AG04450 (cell line): ENCODE measurements at places on chromosomes 13 and 19.

GRCh38 chr13:42337808-42338600 lies 66.1 kb downstream of the AKAP11 start:
- DNase-seq, result no peak

DNA sequence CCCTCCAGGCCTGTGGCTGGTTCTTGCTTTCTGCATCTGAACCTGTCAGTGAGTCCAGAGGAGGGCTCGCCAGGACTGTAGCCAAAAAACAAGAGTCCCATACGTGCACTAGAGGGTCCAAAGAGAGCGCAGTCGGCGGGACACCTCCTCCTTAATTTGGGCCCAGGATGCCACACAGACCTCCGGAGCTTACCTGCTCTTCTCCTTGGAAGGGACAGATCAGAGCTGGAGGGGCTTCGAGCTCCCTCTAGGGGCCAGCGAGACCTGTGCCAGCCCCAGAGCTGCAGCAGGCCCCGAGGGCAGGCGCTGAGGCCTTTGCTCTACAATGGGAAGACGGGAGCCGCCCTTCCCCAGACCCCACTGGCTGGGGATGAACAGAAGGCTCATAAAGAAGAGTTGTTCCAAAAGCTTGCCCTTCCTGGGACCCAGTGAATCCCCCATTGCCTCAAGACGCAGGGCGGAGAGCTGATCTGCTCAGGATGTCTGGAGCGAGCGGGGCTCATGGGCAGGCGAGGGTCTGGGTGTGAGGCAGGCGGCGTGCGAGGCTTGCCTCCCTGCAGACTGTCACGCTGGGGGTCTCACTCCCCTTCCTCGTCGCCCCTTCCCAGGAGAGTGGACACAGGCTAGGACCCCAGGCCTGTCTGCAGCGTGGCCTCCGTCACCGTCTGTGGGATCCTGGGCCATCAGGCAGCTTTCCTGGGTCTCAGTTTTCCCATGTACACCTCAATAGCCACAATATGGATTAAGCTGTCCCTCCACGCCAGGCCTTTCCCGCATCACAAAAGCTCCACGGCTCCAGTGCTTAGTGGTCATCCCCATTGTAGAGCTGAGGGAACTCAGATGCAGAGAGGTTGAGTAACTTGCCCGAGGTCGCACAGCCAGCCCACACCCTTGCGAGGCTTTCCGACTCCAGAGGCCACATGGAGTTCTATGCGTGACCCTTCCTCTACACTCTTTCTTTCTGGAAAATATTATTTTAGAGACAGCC lies 46.9 kb upstream of the VSTM2B start:
- DNase-seq, result no peak

GRCh38 chr19:29964171-29964570 lies 22.1 kb downstream of the URI1 start:
- DNase-seq, result no peak

DNA sequence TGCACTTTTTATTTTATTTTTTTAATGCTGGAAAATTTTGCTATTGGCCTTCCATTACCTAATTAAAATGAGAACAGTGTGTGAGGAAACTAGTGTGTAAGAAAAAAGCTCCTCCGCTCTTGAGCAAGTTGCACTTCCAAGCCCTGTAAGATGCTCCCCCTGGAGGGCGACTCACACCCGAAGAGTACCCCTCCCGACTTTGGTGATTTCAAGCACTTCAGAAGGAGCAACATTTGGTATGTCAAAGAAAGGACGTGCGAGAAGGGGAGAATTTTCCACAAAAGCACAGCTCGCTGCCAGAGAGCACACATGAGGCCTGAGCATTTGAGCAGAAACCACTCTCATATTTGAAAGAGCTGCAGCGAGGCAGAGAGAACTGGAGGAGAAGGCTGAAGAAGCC lies 504.4 kb downstream of the FGF9 start:
- no peak for DNase-seq

DNA sequence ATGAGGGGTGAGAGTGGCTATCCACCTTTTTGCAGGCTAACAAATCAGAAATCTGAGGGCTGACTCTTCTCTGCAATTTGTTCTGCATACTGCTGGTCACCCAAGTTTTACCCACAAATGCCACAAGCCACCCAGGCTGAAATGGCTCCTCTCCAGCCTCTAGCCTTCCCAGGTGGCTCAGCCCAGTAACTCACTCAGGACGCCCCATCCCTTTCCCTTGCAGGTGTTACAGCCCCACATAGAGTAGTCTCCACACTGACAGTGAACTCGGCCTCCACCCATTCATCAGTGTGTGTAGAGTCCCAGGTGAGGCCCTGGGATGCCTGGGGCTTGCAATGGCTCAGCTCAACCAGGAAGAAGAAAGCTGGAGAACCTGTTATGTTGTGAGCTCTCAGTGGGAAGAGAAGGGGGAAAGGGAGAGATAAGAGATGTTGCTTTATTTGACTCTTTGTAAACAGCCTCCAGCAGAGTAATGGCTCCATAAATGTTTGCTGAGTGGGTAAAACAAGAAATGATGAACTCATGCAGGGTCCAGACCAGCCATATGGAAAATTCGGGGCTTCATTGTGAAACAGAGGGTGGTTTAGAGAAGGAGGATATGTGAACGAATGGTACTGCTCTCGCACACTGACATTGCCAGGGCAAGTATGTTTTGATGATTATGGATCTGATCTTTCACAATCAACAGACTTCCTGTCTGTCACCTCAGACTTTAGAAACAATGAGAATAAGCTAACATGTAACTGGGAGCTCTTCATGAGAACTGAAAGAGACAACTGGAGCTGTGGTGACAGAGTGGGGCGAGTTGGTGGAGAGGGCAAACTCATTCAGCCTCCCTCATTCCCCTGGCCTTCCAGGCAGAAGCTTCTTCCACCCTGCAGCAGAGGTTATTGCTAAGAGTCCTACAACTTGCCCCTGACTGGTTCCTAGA lies 74.2 kb upstream of the RFC3 start:
- no peak for DNase-seq

DNA sequence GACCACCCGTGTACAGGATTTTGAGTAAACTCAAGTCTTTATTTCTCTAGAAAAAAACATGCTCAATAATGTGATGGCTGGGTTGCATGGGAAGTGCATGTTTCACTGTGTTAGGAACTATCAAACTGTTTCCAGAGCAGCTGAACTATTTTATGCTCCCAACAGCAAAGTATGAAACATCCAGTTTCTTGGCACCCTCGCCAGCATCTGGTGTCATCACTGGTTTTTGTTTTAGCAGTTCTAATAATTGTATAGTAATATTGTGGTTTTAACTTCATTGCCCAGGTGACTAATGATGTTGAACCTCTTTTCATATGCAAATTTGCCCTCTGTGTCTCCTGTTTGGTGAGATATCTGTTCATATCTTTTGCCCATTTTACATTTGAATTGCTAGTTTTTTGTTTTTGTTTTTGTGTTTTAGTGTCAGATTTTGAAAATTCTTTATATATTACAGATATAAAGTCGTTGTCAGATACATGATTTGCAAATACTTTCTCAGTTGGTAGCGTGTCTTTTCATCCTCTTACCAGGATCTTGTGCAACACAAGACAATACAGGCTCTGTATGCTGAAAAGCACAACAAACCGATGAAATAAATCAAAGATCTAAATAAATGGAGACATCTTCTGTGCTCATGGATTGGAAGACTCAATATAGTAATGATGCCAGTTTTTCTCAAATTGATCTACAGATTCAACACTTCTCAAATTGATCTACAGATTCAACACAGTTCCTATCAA lies 87.8 kb downstream of the IPO5 start:
- DNase-seq, result no peak

GRCh38 chr19:31070146-31071065 lies 278.8 kb downstream of the TSHZ3 start:
- no peak for DNase-seq

- DNase-seq, result peak; percentile 96
Measured at GRCh38 chr19:54209811-54210494, 9.3 kb downstream of the RPS9 start.

GRCh38 chr19:28694812-28695211 lies 518.1 kb downstream of the UQCRFS1 start:
- DNase-seq, result no peak

DNA sequence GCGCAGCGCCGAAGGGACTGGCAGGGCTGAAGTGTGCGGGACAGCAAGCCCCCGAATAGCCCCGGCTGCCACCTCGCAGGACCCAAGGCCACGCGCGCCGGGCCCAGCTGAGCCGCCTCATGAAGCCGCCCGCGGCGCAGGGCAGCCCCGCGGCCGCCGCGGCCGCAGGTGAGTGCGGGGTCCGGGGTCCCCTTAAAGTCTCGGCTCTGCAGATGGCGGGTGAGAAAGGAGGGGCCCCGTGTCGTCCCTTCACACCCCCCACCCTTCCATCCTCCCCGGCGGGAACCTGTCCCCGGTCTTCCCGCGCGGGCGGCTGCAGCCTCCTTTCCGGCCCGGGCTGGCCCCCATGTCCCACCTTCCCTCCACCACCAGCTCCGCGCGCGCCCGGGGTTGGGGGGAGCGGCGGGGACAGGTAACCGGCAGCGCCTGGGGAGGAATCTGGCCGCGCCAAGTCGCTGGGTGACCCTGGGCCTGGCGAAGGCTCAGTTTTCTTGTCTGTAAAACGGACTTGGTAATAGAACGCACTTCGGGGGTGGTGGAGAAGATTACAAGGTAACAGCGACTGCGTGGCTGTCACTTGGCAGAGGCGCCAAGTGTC lies 338 bp downstream of the RGCC start:
- no peak for DNase-seq

DNA sequence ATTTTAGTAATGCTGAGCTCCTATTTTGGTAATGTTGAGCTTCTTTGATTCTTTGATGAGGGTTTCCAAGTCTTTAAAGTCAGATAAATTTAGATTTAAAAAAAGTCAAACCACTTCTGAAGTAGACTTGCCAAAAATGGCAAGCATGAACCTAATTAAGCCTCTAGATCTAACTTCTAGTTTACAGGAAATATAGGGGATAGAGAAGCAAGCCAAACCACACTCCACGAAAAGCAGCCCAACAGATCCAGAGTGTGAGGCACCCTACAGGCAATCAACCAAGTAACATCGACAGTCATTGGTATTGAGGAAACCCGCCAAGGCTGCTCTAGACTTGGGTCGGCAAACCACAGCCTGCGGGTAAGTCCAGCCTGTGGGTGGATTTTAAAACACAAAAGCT lies 3.7 kb downstream of the GGACT start:
- no peak for DNase-seq
